MG63 (cell line): ENCODE measurements at places on chromosomes 7 and 10. TPM values are rescaled to one million over a fixed set of nuclear protein-coding genes. Genes with fewer than 3 reads are reported as not detected.

CFAP46 gene
- total RNA-seq, result 0.33 TPM in 1 of 2 replicates, not detected in the other

DNA sequence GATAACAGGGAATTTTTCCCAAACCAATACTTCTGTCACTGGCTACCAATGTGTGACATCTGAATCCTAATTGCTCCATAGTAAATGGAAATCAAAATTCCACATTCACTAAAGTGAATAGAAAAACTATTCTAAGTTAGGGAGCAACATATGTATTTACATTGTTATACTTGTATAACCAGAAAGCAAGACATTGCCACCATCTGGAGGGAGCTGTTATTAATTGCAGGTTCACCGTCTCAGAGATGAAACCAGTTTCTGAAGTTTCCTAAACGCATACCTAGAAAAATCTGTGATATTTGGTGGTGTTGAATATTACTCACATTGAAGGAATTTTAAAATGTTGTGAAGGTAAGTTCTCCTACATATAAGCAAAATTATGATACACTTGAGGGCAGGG is 390.1 kb downstream of the NXPH1 start:
- DNase-seq, result no peak

MDH2 gene
- total RNA-seq, result 97.8 and 140 TPM in 2 replicates

MKX gene
- 33.7 and 36.4 TPM in 2 replicates for total RNA-seq

DNA sequence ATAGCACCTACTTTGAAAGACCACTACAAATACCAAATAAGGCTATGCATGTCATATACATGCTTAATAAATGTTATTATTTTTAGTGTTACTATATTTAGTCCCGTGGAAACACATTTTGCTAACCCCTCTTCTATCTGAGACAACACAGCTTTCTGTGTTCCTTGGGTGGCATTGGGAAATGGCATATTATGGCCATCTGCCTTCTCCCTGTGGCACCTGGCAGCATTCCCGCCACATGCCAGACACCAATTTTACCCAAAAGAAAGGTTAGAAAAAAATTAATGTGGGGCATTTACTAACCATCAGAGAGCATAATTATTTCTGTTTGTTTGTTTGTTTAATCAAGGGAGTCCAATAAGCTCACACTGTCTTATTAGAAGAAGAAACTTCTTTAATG is 168.6 kb upstream of the ETV1 start:
- DNase-seq, result no peak

GRCh38 chr10:14072541-14072940 is 258.2 kb downstream of the FRMD4A start:
- no peak for DNase-seq
